ENCODE measurements at places on chromosomes 2 and 18.
A peak's percentile ranks its signal among the peaks of the same experiment; 100 is the strongest.

- DNase-seq, result no peak
Measured at GRCh38 chr2:121125350-121125749, 159.7 kb downstream of the TFCP2L1 start.

DNA sequence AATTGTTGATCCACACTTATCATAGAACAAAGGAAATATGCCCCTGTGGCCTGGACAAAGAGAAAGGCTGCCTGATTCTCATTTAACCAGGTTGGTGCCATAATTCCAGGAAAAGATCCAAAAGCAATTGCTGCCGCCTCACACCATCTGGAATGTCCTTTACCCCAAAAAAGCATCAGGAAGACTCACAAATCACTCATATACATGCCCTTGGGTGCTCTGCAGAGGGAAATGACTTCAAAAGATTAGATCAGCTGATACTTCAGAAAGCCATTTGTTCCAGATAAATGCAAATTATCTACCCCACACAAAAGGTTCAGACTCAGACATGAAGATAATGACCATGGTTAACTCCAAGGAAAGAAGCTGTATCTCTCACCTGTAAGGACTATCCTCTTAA lies 285.8 kb downstream of the C1D start:
- no peak for DNase-seq

GRCh38 chr18:3183103-3183717 lies 36.6 kb downstream of the MYOM1 start:
- DNase-seq, result no peak

- DNase-seq, result no peak
Measured at GRCh38 chr2:96918754-96919550, 49.1 kb upstream of the SEMA4C start.

DNA sequence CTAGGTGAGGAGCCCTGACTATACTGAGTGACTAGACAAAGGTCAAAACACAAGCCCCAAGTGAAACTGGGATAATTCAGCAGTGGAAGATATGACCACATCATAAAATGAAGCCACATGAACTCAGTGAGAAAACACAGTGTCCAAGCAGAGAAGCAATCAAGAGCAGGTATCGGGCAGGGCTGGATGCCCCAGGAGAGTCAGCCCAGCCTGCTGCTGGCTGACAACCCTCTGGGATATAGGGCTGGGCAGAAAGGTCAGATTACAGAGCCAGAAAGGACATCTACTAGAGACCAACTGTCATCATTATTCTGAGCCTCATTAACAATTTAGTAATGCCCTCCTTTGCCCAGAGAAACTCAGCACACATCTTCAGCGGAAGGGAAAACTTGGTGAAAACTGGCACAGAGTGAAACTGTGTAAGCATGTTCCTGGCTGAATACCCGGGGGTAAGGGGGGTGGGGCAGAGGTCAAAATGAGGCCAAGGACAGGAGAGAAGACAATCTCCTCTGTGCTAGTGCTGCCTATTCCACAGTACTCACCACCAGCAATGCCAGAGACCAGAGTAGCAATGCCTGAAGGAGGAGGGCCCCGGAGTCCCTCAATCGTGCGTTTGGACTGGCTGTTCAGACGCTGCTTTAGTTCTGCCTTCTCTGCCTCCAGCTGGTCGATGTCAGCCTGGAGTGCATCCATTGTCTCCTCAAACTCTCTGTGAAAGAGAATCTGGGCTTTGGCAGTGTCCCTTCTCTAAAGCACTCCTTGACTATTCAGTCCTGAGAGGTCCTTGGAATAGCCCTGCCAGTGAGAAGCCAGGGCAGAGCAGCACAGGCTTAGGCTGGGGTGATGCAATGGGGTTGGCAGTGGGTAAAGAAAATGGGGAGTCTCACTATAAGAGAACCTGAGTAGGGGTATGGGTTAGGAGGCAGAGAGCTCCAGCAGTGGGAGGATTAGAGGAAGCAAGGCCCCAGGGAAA lies 15.3 kb downstream of the DCTN1 start:
- DNase-seq, result no peak

DNA sequence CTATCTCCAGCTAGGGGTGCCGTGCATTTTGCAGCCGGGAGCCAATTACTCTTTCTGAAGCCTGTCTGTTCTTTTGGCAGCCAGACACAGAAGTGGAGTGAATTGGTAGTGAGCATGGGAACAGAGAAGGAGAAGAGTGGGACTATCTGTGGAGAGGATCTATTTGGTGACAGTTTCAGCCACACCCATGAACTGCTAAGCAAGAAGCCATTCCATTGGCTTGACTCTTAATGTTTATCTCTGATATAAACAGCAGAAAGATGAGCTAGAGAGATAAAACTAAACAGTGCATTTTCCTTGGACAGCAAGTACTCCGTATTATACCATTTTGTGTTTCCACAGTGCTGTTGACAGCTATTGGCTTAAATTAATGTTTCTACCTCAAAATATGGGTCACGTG lies 259.6 kb upstream of the THUMPD2 start:
- DNase-seq, result no peak

DNA sequence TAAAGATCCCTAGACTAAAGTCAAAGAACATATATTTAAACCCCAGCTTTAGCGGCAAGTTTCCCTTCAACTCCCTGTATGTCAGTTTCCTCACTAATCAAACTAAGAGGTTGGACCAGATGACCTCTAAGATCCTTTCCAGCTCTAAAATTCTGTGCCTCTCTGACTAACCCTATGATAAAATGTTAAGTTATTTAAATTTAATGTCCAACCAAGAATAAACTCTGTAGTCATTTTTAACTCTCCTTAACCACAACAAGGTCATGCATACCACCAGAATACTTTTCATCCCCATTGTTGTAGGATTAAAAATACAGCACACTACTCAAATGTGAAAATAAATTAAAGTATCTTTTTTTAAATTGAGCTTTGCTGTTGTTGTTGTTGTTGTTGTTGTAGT lies 5.2 kb upstream of the PDE1A start:
- DNase-seq, result no peak

- DNase-seq, result no peak
Measured at GRCh38 chr2:6641956-6642355, 223.8 kb downstream of the CMPK2 start.

GRCh38 chr18:64707052-64707451 lies 558.2 kb upstream of the LINC00305 start:
- DNase-seq, result no peak

DNA sequence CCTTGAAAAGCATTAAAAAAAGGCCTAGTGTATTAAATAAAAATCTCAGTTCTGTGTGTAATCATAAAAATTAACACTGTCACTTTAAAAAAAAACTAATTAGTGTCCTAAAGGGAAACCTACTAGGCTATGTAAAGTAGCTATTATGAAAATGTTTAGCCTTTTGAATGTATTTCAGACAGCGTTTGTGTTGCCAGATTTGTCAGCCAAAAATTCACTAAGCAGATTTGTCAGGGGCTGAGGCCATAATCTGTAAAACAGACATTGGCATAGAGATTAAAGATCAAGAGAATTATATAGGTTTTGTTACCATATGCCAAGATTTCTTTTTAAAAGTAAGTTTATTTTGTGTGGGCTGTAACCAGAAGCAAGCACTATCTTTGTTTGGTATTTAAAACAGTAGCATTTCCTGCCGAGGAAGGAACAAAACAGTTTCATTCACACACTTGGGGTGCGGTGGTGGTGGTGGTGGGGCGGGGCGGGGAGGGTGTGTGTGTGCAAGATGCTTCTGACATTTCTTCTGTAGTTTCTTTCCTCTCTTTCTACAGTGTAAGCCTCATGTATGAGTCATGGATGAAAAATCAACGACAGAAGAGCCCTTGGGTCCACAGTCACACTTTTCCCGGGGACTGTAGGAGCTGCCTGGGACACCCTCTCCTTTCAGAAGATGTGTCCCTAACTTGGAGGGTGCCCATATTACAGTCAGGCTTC lies 328.5 kb upstream of the FANCL start:
- DNase-seq, result no peak

DNA sequence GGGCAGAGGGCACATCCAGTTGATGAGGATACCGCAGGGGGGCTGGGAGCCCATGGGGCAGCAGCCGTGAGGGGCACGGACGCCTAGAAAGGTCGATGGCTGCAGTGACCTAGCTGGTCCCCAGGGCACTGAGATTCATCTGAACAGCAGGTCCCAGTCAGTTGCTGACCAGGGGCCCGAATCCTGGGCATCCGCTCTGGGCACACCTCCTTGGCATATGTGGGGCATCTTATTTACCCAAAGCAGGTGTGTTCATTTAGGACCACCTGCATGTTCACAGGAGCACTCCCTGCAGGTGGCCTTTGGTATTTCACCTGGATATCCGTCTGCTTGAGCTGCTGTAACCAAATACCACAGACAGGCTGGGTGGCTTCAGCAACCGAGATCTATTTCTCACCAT lies 72.0 kb upstream of the ODC1 start:
- DNase-seq, result no peak

DNA sequence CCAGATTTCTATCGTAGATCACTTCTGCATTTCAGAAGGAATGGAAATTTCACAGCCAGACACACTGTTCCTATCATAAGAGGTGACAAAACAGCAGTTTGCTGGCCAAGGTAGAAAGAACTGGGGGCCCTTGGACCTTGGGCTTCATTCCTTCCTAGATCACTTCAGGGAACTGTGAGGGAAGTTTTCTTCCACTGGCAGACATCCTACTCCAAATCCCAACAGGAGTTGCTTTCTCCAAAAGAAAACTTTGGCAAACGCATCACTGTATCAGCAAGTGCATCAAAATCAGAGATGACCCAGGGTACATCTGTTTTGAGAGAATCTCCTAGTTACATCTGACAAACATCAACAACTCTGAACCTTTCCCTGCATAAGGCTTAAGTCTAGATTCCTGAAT lies 348.4 kb upstream of the KLHL29 start:
- no peak for DNase-seq

- DNase-seq, result no peak
Measured at GRCh38 chr18:48993586-48993985, 42.8 kb upstream of the SMAD7 start.

- DNase-seq, result peak; percentile 44
Measured at GRCh38 chr2:44430342-44430741, 68.6 kb downstream of the CAMKMT start.

GRCh38 chr2:234251326-234252271 lies 201.1 kb downstream of the SPP2 start:
- DNase-seq, result no peak

- DNase-seq, result no peak
Measured at GRCh38 chr2:183063083-183063482, 15.5 kb upstream of the DUSP19 start.

- no peak for DNase-seq
Measured at GRCh38 chr2:240620149-240620731, 5.0 kb upstream of the GPR35 start.

GRCh38 chr2:21489080-21489479 lies 365.3 kb downstream of the TDRD15 start:
- no peak for DNase-seq

GRCh38 chr18:12028674-12029073 lies 47.4 kb downstream of the IMPA2 start:
- DNase-seq, result no peak

DNA sequence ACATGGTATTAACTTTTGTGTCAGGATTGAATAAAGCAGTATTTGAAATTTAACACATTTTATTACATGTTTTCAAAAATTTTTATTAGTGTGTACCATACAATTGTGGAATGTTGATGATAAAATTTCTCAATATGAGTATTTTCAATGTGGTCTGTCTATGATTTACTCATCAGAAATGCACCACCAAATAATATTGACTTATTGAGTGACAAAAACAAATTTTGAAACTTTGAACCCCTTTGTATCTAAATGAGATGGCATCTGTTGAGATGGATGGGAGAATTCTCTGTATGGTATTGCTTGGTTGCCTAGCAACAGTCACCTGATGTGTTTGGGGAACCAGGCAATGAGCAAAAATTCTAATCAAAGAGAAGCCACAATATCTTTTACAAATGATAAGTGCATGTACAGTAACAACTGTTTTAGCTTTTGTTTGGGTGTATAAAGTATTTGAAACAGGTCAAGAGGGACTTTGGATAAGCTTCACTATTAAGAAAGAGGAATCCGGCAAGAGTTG lies 400.1 kb downstream of the CCDC85A start:
- no peak for DNase-seq

- no peak for DNase-seq
Measured at GRCh38 chr18:55268628-55269275, 309.5 kb upstream of the CCDC68 start.

- no peak for DNase-seq
Measured at GRCh38 chr2:175004730-175004979, 526 bp downstream of the CHN1 start.

DNA sequence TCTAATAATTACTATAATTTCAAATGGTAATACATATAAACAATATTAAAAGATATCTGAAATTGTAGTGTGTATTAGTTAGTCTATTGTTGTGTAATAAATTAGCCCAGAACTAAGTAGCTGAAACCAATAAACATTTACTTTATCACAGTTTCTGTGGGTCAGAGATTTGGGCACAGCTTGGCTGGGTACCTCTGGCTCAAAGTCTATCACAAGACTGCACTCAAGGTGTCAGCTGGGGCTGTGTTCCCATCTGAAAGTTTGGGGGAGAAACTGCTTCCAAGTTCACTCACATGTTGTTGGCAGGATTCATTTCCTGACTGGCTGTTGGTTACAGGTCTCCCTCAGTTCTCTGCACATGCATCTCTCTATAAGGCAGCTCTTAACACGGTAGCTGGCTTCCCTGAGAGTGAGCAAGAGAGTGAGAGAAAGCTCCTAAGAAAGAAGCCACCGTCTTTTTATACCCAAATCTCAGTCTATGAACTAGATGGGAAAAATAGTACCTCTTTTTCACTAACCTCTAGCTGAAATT lies 25.6 kb upstream of the WIPF1 start:
- DNase-seq, result no peak

- DNase-seq, result no peak
Measured at GRCh38 chr2:142131010-142131669, at the start of gene LRP1B. TSS of gene LRP1B (minus strand) at chr2:142131016. CDS start at chr2:142130729, 287 bp downstream.

GRCh38 chr2:81505586-81505985 lies 1201.0 kb upstream of the LRRTM1 start:
- no peak for DNase-seq

DNA sequence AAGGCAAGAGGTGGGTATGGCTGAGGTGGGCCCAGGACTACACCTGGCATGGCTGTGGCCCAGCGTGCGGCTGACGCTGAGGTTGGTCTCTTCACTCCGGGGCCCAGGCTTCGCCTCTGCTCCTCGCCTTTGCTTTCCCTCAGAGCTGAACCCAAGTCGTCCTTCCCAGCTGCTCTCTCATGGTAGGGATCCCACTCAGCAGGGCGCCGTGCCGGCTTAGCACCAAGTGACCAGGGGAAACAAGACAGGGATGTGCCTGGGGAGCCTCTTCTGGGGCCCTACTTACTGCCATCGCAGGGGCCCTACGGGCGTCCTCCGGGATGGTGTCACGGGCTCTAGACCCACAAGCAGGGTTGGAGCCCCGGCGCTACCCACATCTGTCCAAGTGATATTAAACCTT lies 138.1 kb upstream of the ALKAL2 start:
- DNase-seq, result no peak

- no peak for DNase-seq
Measured at GRCh38 chr2:178246696-178247095, 52.4 kb downstream of the OSBPL6 start.

GRCh38 chr2:142952018-142952417 lies 74.6 kb downstream of the KYNU start:
- no peak for DNase-seq

GRCh38 chr18:79801641-79802040 lies 3.9 kb downstream of the KCNG2 start:
- DNase-seq, result no peak

GRCh38 chr18:8974696-8975095 lies 127.8 kb upstream of the NDUFV2 start:
- no peak for DNase-seq
